Activated CD4-positive, alpha-beta T cell treated with anti-CD3 and anti-CD28 coated beads for 1 hour (primary cell): ENCODE measurements at places on chromosomes 1 and 21.
A peak's percentile ranks its signal among the peaks of the same experiment; 100 is the strongest.

DNA sequence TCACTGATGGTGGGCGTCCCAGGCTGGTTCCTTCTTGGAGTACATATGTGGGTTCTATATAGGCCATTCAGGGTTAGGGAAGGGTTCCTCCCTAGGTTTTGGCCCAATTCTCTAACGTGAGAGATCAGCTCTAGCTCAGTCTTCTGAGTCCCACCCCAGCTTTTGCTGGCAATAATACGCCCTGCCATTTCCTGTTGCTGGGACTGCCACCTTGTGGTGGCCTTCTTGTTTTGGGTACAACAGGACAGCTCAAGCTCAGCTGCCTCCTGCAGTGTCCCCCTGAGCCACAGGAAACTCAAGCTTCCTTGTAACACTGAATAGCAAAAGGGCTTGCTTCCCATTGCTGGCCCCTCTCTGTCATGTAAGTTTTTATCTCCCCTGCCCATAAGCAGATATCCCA is 77.8 kb downstream of the BACH1 start:
- peak; percentile 14 for DNase-seq

- no peak for DNase-seq
These were observed 27.4 kb downstream of the AKNAD1 start for GRCh38 chr1:108829498-108829916.

DNA sequence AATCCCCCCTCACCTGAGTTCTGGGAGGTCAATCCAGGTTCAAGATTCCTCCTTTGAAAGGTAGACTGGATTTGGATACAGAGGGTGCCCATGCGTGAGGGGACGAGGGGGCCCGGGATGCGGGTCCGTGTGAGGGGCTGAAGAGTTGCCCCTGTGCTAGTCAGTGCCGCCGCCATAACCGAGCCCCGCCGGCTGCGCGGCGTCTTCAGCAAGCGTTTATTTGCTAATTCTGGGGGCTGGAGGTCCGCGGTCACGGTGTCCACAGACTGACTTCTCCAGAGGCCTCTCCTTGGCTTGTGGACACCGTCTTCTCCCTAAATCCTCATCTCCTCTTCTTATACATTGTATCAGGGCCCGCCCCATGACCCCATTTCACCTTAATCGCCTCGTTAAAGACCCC is 20.9 kb upstream of the SAMD11 start:
- no peak for DNase-seq

DNA sequence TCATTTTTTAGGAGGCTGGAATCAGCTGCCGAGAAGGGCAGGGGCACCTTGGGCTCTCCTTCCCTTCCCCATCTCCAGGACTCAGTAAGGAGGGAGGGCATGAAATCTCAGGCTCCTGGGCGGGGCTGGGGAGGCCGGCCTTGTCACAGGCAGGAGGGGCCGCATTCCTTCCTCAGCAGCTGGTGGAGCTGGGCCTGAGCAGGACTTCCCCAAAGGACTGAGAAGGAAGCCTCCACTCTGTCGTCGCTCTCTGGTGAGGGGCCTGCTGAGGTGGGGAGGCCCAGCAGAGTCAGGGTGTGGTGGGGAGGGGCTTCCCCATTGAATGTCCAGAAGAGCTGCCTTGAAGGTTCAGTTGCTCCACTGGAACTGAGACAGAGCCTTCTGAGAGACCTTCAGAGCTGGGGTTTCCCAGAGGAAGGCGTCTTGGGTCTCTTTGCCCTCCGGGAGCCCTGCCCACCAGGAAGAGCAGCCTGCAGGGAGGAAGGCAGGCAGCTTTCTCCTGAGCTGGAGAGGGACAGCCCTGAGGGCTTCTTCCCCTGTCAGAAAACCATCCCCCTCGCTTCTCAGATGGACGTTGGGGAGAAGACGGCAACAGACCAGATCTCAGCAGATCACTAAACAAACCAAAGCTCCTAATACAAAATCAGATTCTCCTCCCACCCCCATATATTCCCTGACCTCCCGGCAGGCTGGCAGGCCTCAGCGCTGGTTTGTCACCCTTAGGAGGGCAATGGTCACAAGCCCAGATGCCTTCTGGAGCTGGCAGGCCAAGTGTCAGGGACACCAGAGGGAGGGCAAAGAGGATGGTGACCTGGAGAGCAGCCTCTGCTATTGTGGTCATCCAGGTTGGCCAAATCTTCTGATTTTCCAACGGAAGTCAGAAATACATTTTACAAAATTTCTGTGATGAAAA is 10.7 kb downstream of the KCNA10 start:
- no peak for DNase-seq

DNA sequence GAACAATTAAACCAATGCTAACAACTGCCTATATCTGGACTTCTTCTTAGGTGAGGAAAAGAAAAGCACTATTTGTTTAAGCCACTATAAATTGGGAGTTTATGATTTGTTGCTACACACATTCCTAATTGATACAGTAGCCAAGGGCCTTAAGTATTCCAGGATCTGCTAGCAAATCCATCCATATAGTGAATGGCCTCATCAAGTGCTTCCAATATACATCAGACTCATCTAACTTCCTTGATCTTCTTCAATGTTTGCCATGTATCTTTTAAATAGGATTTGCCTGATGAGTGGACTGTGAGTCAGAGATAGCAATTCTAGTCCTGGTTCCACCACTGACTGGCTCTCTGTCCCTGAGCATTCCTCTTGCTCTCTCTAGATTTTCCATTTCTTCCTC is 430.2 kb downstream of the OMA1 start:
- DNase-seq = no peak

- DNase-seq = no peak
These were observed 47.7 kb downstream of the ETS2 start for GRCh38 chr21:38853421-38853919.
